ENCODE measurements at places on chromosomes 5 and 9. TPM values are rescaled to one million over a fixed set of nuclear protein-coding genes. Genes with fewer than 3 reads are reported as not detected.

GRCh38 chr5:67765697-67766096 lies 449.9 kb upstream of the PIK3R1 start:
- H3K27me3 ChIP-seq, result no peaks in the 10 kb centered on the region
- DNase-seq, result no peak
- no peaks in the 10 kb centered on the region for H3K36me3 ChIP-seq

- no peak overlapping the region for H3K4me3 ChIP-seq
- peak; percentile 24 for DNase-seq
- H3K27me3 ChIP-seq, result peaks cover 1% of the 10 kb centered on the region
- H3K4me1 ChIP-seq, result peaks cover 15% of the 10 kb centered on the region
- no peak overlapping the region for H3K27ac ChIP-seq
- no peaks in the 10 kb centered on the region for H3K36me3 ChIP-seq
Observed at GRCh38 chr9:87713278-87713987, 12.5 kb upstream of the CTSL start.

DNA sequence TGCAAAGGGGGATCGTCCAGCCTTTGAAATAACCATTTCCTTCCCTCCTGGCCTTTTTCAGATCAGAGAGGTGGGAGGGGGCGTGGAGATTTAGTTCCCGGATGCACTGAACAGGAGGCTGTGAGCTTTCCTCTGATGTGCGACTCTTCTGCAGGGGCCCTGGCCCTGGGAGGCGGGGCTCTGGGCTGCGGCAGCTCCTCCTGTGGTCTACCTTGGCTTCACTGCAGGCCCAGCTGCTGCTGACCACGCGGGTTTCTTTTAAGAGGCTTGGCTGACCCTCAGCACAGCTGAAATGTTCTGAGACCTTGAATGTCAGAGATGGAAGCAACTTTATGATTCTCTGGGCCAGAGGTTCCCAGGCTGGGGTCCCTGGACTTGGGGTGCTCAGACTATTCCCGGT lies 27.0 kb upstream of the COL15A1 start:
- DNase-seq, result no peak
- no peak overlapping the region for H3K27ac ChIP-seq
- no peaks in the 10 kb centered on the region for H3K36me3 ChIP-seq
- H3K27me3 ChIP-seq, result no peaks in the 10 kb centered on the region

DNA sequence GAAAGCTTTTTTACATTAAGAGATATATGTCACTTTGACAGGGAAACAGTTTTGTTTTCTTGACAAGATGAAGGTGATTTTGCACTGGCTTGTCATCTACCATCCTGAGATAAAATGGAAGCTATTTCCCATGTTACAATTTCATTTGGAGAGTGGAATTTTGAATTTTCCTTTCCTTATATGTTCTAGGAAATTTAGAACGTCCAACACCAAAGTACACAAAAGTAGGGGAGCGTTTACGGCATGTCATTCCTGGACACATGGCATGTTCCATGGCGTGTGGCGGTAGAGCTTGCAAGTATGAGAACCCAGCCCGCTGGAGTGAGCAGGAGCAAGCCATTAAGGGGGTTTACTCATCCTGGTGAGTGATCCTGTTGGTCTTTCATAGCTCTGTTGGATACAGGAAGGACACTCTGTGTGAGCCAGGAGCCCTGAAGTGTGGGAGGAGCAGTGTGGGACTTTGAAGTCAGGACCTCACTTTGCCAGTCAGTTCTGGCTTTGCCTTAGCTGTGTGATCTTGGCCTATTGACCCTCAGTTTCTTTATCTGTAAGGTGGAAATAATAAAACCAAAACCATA lies 887 bp downstream of the PTPDC1 start:
- H3K4me1 ChIP-seq, result peaks cover 6% of the 10 kb centered on the region
- no peaks in the 10 kb centered on the region for H3K36me3 ChIP-seq
- no peak overlapping the region for H3K27ac ChIP-seq
- H3K27me3 ChIP-seq, result no peaks in the 10 kb centered on the region
- no peak overlapping the region for H3K4me3 ChIP-seq

DNA sequence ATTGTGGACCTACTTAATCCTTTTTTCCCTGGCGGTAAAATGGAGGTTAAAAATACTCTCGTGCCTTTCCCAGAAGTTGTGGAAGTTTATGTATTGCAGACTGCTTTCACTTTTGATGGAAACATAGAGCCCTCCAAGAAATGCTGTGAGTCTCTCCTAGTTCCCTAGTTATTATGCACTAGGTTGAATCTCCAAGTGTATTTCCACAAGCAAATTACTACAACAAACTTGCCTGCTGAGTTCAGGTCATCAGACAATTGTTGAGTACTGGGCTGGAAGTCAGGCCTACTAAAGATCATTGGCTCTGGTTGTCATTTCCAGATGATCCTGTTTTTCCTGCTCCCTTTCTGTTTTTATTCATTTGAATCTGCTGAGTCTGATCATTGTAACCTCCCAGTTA lies 104.1 kb downstream of the CD180 start:
- no peak for DNase-seq
- no peak overlapping the region for H3K4me3 ChIP-seq
- no peaks in the 10 kb centered on the region for H3K4me1 ChIP-seq
- H3K27ac ChIP-seq, result no peak overlapping the region

GRCh38 chr5:96509316-96509715 lies 76.3 kb upstream of the PCSK1 start:
- no peak overlapping the region for H3K27ac ChIP-seq
- DNase-seq, result no peak
- H3K4me3 ChIP-seq, result no peak overlapping the region
- H3K4me1 ChIP-seq, result peaks cover 8% of the 10 kb centered on the region

- H3K36me3 ChIP-seq, result no peaks in the 10 kb centered on the region
- no peak overlapping the region for H3K27ac ChIP-seq
Observed at GRCh38 chr5:26940994-26941393, 97.4 kb downstream of the CDH9 start.

DNA sequence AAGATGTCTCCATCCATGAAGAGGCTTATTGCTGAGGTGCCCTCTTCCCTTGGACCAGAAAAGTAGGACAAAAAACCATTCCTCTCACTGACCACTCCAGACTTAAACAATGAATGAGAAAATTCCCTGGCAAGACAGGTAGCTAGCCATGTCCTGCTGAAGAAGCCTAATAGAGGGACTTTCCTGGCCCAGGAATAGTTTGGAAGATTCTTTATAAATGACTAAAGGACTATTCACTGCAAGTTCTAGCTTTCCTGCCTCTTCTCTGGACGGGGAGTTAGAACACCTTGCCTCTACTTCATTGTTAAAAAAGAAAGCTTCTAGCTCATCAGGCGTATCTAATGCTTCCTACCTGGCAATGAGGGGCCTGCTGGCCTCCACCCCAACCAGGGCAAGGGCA lies 153.6 kb downstream of the NR3C1 start:
- H3K4me1 ChIP-seq, result no peaks in the 10 kb centered on the region
- no peak overlapping the region for H3K27ac ChIP-seq
- H3K27me3 ChIP-seq, result no peaks in the 10 kb centered on the region
- no peaks in the 10 kb centered on the region for H3K36me3 ChIP-seq
- H3K4me3 ChIP-seq, result no peak overlapping the region

- DNase-seq, result no peak
- no peaks in the 10 kb centered on the region for H3K27me3 ChIP-seq
- H3K4me3 ChIP-seq, result no peak overlapping the region
- no peak overlapping the region for H3K27ac ChIP-seq
- H3K36me3 ChIP-seq, result no peaks in the 10 kb centered on the region
Observed at GRCh38 chr5:34674187-34674586, 18.1 kb downstream of the RAI14 start.

- no peaks in the 10 kb centered on the region for H3K27me3 ChIP-seq
- peak overlapping the region; percentile 98 for H3K27ac ChIP-seq
- peaks cover 69% of the 10 kb centered on the region for H3K4me1 ChIP-seq
- DNase-seq, result no peak
- peaks cover 44% of the 10 kb centered on the region for H3K36me3 ChIP-seq
Observed at GRCh38 chr5:119398727-119399466, 43.1 kb downstream of the TNFAIP8 start.

- peak overlapping the region; percentile 59 for H3K27ac ChIP-seq
- no peaks in the 10 kb centered on the region for H3K36me3 ChIP-seq
- no peak for DNase-seq
- peak overlapping the region; percentile 25 for H3K4me3 ChIP-seq
Observed at GRCh38 chr5:174453690-174454089, 270.7 kb upstream of the MSX2 start.

- no peak for DNase-seq
- no peak overlapping the region for H3K27ac ChIP-seq
- H3K27me3 ChIP-seq, result no peaks in the 10 kb centered on the region
- H3K36me3 ChIP-seq, result no peaks in the 10 kb centered on the region
- no peak overlapping the region for H3K4me3 ChIP-seq
- no peaks in the 10 kb centered on the region for H3K4me1 ChIP-seq
Observed at GRCh38 chr9:2263665-2264064, 248.5 kb downstream of the SMARCA2 start.

- peaks cover 4% of the 10 kb centered on the region for H3K4me1 ChIP-seq
- DNase-seq, result no peak
- no peak overlapping the region for H3K4me3 ChIP-seq
- H3K27ac ChIP-seq, result no peak overlapping the region
- peaks cover 20% of the 10 kb centered on the region for H3K27me3 ChIP-seq
Observed at GRCh38 chr5:54861212-54861894, 124.0 kb downstream of the ESM1 start.

GRCh38 chr5:25974451-25974850 lies 1063.9 kb downstream of the CDH9 start:
- H3K27ac ChIP-seq, result no peak overlapping the region
- no peaks in the 10 kb centered on the region for H3K27me3 ChIP-seq
- DNase-seq, result no peak
- H3K4me3 ChIP-seq, result no peak overlapping the region
- H3K36me3 ChIP-seq, result no peaks in the 10 kb centered on the region
- H3K4me1 ChIP-seq, result no peaks in the 10 kb centered on the region

DNA sequence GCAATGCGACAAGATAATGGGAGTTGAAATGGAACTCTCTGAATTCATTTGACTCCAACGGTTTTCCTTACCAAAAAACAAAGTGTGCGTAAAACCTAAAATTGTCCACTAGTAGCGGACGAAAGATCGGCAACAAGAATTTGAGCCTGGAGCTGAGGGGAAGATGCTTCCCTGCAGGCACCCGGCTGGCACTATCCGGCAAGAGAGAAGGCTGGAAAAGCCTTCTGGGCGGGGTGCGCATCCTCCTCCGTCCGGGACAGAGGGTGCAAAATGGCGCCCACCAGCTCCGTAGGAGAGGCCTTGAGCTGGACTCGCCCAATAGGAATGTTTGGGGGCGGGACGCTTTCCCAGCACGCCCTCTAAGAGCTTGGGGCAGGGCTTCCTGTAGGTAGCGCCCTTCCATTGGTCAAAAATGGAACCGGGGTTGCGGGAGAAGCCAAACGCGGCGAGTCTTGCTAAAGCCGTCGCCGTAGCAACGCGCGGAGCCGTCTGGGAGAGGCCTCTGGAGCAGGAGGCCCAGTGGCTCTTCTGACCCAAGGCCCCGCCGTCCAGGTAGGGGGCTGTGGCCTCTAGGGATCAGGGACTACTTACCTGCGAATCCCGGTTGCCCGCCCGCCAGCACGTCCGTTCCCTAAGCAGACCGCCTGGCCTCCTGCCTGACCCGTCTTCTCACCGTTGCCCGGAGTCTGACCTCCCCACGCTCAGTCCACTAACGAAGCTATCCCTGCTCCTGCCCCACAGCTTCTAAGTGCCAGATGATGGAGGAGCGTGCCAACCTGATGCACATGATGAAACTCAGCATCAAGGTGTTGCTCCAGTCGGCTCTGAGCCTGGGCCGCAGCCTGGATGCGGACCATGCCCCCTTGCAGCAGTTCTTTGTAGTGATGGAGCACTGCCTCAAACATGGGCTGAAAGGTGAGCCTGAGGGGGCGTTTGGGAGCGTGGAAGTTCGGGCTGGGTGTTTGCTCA lies 9.2 kb downstream of the RUFY1 start:
- H3K4me1 ChIP-seq, result peaks cover 9% of the 10 kb centered on the region
- peak overlapping the region; percentile 83 for H3K27ac ChIP-seq
- H3K4me3 ChIP-seq, result peak overlapping the region; percentile 83
- DNase-seq, result peak; percentile 93
- no peaks in the 10 kb centered on the region for H3K27me3 ChIP-seq

DNA sequence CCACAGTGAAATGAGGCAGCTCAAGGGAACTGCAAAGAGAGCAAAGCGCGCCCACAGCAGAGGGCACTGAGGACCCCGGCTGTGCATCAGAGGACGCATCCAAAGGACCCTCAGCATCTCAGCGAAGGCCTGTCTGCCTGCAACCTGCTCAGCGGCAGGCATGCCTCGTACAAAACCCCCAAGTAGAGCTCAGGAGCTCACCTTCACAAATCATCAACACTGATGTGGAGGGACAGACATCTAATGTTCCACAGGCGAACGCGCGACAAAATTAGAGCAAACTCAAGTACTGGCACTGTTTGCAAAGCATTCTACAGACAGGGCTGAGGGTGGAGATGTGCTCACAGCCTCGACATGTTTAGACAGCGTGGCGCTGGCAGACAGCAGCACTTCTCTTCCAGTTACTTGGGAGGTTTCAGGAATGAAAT lies 81.0 kb downstream of the DCP2 start:
- H3K4me1 ChIP-seq, result peaks cover 39% of the 10 kb centered on the region
- no peak overlapping the region for H3K4me3 ChIP-seq
- H3K27me3 ChIP-seq, result no peaks in the 10 kb centered on the region
- H3K36me3 ChIP-seq, result no peaks in the 10 kb centered on the region
- no peak overlapping the region for H3K27ac ChIP-seq

DNA sequence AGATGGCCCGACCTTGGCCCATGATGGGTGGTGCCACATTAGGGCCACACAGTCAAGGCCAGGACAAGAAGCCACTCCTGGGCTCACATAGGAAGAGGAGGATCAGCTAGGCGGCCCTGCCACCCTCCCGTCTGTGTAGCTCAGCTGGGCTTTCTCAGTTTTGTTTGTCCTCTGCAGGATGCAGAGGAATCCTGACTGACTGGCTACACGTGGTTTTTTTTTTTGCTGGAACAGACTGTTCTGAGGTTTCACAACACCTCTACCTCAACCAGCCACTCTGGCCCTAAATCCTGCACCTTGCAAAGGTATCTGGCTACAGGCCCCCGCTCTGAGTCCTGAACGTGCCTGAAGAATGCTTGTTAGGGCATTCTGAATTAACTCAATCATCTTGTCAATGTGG lies 88.3 kb upstream of the MSX2 start:
- H3K4me3 ChIP-seq, result no peak overlapping the region
- no peak overlapping the region for H3K27ac ChIP-seq
- DNase-seq, result no peak
- H3K4me1 ChIP-seq, result no peaks in the 10 kb centered on the region
- no peaks in the 10 kb centered on the region for H3K36me3 ChIP-seq

- no peak overlapping the region for H3K27ac ChIP-seq
- DNase-seq, result no peak
- no peaks in the 10 kb centered on the region for H3K36me3 ChIP-seq
- H3K4me3 ChIP-seq, result no peak overlapping the region
- H3K27me3 ChIP-seq, result peaks cover 8% of the 10 kb centered on the region
Observed at GRCh38 chr9:71483436-71483835, 284.9 kb downstream of the CEMIP2 start.

- peaks cover 3% of the 10 kb centered on the region for H3K4me1 ChIP-seq
- H3K4me3 ChIP-seq, result no peak overlapping the region
- no peak overlapping the region for H3K27ac ChIP-seq
- DNase-seq, result no peak
Observed at GRCh38 chr9:129289131-129289731, 111.2 kb upstream of the IER5L start.

GRCh38 chr5:76175821-76176403 lies 92.7 kb downstream of the SV2C start:
- peak overlapping the region; percentile 18 for H3K4me3 ChIP-seq
- no peaks in the 10 kb centered on the region for H3K36me3 ChIP-seq
- peaks cover 19% of the 10 kb centered on the region for H3K4me1 ChIP-seq
- peak overlapping the region; percentile 62 for H3K27ac ChIP-seq
- H3K27me3 ChIP-seq, result no peaks in the 10 kb centered on the region

Gene SLCO4C1
- total RNA-seq, result 0.45 TPM

Gene LCNL1
- not detected for total RNA-seq

Gene OMD
- total RNA-seq, result not detected

Gene RXRA
- 23.8 TPM for total RNA-seq

Gene TRIM36
- 0.72 TPM for total RNA-seq

Gene NOTCH1
- 47.6 TPM for total RNA-seq

Measured in activated CD8-positive, alpha-beta T cell treated with anti-CD3 and anti-CD28 coated beads for 36 hours (primary cell).